ENCODE measurements at places on chromosomes 2 and 18. TPM values are rescaled to one million over a fixed set of nuclear protein-coding genes. Genes with fewer than 3 reads are reported as not detected.

GRCh38 chr2:192195548-192196418 is 1.1 kb upstream of the TMEFF2 start:
- peak; percentile 16 for DNase-seq

The AAMP gene
- 102 TPM for total RNA-seq

- DNase-seq: peak; percentile 56
These were observed 233.0 kb upstream of the SIX2 start for GRCh38 chr2:45242161-45242741.

GRCh38 chr2:118222672-118223421 is 134.6 kb downstream of the INSIG2 start:
- DNase-seq: no peak

GRCh38 chr2:191206613-191207471 is 38.4 kb upstream of the MYO1B start:
- DNase-seq: no peak

DNA sequence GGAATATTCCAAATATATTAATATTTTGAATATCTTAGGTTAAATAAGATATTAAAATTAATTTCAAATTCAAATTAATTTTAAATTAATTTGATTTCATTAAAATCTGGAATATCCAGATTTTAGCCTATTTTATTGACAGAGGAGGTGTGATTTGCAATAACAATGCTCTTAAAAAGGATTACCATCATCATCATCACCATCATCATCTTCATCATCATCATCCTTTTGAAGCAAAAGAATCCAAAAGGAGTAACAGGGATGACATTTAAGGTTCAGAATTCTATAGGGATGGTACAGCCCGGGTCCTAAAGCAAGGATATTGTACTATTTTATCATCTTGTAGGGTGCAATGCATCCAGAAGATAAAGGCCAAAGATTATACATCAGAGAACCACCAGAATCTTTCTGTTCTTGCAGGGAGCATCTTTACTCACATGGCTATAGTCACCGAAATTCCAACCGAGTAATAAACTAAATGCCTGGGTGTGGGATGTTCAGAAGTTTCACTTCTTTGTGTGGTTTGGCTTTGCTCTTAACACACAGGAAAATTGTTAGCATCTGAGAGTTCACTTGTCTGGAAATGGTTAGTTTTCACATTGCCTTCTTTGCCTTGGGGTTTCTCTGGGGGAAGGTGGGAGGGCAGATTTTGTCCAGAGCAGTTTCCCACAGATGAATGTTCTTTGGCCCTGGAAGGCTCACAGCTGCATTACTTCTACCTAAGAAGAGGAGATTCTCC is 99.1 kb upstream of the ITGA6 start:
- DNase-seq: no peak

- no peak for DNase-seq
These were observed 1.6 kb downstream of the PKDCC start for GRCh38 chr2:42049221-42050009.

DNA sequence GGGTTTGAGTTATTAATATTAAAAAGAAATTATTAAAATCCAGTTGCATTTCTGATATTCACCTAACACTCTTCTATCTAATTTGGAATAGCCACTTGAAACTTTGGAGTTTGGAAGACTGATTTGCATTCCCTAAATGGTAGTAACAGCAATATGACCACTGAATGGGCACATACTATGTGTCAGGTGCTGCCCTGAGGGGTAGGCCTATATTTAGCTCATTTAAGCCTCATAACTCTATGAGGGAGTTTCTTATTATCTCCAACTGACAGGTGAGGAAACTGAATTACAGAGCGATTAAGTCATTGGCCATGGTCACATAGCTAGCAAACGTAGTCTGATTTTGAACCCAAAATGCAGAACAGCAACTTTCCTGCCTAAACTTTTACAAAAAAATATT is 77.3 kb downstream of the VWA3B start:
- no peak for DNase-seq

- no peak for DNase-seq
These were observed 3.1 kb downstream of the EFR3B start for GRCh38 chr2:25044990-25045389.

GRCh38 chr2:236546561-236547002 is 23.0 kb upstream of the ACKR3 start:
- DNase-seq: no peak

The USP40 gene
- total RNA-seq: 32.1 TPM

DNA sequence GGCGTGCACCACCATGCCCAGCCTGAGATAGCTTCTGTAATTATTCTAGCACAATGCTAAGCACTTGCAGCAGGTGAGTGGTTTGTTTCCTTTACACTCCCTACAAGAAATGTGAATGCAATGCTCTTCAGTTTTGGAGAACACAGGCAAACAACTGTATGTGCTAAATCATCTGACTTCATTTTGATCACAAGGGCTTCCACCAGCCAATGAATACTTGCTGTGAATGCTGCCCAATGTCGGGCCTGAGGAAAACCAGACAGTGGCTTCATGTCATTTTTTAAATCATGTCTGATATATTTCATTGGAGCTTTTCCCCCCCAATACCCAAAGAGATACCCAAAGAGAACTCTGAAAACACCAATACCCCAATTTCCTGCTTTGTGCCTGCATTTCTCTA is 155.6 kb upstream of the XPO1 start:
- no peak for DNase-seq

The NEU2 gene
- 1.4 TPM for total RNA-seq

DNA sequence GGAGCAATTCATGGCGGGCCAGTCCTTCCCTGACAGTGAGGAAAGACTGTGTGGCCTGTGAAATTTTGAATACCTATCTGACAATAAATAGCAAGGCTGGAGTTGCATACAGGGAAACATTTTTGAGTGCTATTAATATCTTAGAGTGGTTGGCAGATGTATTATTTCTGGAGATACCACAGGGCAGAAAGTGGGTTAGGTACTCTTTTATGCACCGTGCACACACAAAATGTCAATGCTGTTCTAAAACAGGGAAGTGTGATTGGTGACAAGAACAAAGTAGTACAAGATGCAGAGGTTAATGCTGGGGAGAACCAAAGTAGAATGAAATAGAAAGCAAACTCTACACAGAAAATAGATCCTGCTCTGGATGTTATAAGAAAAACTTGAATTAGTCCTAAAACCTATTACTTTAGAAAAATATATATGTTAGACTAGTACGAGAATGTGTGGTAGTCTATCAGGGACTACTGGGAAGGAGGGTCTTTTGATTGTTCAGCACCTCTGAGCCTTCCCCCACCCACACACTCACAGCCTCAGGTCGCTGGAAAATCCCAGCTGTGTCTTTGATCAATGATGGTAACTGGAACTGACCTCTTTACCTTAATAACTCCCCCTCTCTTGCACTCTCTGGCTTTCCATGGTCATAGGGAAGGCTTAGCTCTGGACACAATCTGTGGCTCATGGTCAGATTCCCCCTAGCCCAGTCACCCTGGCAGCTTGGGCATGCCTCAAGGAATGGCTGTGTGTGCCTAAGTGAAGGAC is 58.2 kb downstream of the SERPINB8 start:
- DNase-seq: no peak

- DNase-seq: no peak
These were observed 329.8 kb upstream of the MYT1L start for GRCh38 chr2:2660789-2661355.

The ARHGAP15 gene
- 33.8 TPM for total RNA-seq

GRCh38 chr2:105989070-105989469 is 205.0 kb downstream of the UXS1 start:
- DNase-seq: no peak

The ITGA6 gene
- 135 TPM for total RNA-seq

The POTEF gene
- total RNA-seq: not detected

DNA sequence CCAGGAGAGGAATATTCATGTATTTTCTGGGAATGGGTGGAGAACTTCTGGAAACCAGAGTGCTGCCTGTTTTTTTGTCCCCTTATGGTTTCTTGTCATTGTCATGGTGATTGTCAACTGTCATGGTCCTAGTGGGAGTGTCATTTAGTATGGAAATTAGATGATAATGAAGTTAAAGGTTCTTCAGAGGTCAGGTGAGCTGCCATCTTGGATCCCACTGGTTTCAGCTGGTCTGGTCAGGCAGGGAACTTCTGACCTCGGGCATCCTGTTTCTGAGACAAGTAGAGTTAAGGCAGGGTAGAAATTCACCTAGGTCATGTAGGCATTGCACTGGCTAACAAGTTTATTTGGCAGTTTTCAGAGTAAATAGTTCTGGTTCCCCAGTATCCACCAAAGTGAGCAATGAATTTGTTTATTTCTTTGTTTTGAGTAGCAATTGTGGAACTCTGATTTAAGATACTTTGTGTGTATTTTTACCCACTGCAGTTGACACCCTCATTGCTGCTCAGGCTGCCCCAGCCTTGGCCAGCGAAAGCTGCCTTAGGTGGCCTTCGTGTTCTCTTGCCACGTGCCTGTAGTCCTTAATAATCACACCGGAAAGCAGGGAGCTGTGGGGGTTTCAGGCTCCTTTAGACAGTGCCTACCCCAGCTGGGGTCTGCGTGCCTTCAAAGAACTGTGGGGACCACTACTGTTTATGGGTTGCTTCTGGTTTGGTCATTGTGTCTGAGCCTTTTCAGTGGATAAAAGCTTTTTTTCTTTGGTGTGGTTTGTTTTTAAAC is 48.7 kb downstream of the NCK2 start:
- no peak for DNase-seq

The PRKRA gene
- total RNA-seq: 49.9 TPM

DNA sequence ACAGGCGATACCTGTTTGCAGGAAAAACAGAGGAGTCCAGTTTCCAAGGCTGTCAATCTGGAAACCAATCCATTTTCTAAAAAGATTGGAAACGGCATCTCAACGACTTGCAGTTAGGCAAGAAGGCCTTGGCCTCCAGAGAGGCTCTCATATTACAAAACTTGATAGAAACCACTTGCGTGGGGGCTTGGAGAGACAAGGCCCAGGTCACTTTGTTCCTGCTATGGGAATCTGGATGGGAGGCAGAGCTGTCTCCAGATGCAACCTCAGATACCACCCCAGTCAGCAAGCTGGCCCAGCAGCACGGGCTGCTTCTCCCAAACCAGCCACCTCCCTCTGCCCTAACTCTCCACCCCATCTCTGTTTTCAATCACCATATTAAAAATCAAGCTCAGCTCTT is 298.8 kb downstream of the TNS1 start:
- no peak for DNase-seq

- DNase-seq: no peak
These were observed 17.0 kb downstream of the TLK1 start for GRCh38 chr2:171143670-171144062.

The LYPD6 gene
- 5.1 TPM for total RNA-seq

- no peak for DNase-seq
These were observed 273.7 kb upstream of the KYNU start for GRCh38 chr2:142603759-142604158.

The CACNB4 gene
- 16.3 TPM for total RNA-seq

The C1D gene
- 22.9 TPM for total RNA-seq

GRCh38 chr18:35983818-35984217 is 11.3 kb downstream of the RMP24 start:
- no peak for DNase-seq

- DNase-seq: no peak
These were observed 315.6 kb downstream of the IRS1 start for GRCh38 chr2:226483745-226484619.

GRCh38 chr2:144914622-144915318 is 394.9 kb upstream of the ZEB2 start:
- no peak for DNase-seq

The LYG2 gene
- 16.5 TPM for total RNA-seq

The PTPN4 gene
- 40.6 TPM for total RNA-seq

DNA sequence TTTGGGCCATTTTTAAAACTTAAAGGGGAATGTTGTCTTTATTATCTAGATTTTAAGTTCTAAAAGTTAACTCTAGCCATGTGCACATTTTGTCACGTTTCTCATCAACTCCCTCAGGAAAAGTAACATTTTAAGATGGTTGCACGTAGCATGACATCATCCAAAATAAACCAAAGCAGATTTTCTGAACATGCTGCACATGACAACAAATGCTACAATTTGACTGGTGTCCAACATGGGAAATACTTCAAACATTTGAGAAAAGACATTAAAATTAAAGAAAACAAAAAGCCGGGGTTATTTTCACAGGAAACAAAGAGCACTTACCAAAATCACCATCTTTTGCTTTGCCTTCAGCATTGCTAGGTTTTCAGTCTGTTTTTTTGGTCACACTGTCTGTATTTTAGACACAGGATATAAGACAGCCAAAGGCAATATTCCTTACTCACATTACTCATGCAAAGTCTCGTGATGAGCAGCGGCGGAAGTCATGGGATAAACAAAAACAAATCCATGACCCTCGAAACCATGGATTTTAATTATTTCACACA is 51.3 kb upstream of the RND3 start:
- DNase-seq: peak; percentile 93

DNA sequence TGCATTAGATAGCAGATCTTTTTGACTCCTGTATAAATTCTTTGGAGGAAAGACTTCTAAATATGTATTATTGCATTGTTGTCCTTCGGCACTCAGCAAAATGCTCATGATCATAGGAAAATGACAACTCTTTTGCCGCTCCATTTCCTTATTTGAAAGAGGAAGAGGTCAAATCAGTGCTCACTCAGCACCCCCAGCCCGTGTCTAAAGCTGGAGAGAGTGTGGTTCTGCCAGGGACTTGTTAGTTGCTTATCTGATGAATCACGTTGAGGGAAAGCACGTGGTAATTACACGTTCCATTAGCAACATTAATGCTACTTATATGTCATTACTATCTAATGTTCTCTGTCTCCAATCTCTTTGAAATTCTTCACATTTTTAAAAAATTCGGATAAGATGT is 46.0 kb upstream of the MBP start:
- no peak for DNase-seq

The HOXD12 gene
- not detected for total RNA-seq

GRCh38 chr2:133605766-133606137 is 37.5 kb upstream of the NCKAP5 start:
- DNase-seq: no peak

DNA sequence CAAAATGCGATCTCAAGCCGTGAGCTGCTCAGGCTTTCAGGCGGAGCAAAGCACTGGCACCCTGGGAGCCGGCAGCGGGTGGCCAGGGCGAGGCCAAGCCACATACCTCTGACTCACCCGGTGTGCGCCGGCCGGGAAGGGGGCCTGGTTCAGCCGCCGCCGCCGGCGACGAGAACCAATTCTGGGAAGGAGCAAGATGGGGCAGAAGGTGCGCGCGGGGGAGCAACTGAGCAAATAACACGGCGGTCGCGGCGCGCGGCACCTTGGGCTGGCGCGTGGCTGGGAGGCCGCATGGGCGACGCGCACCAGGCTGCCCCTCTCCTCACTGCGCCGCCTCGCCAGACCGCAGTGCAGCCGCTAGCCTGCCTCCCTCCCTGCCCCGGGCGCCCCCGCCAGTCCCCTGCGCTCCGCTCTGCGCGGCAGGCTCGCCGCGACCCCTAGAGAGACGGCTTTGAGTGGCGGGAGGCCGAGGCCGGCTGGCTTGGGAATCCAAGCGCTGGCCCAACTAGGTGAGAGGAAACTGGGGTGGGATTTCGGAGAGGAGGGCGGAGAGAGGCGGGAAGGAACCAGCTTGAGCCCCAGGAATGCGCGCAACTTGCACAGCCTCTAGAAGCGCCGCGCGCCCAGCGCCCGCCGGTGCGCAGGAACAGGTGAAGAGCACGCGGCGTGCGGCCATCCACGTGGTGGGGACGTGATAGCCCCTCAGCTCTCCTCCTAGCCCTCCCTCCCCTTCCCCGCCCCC is 3.2 kb downstream of the NRP2 start:
- DNase-seq: no peak
